Upper lobe of right lung (tissue), 1 donor: ENCODE measurements at places on chromosomes 12 and 14. TPM values are rescaled to one million over a fixed set of nuclear protein-coding genes. Genes with fewer than 3 reads are reported as not detected.

GRCh38 chr12:131192951-131193350, 239.2 kb downstream of the ADGRD1 start:
- peak; percentile 40 for DNase-seq

- no peak for DNase-seq
Observed at GRCh38 chr12:1836854-1837421, 16.6 kb downstream of the LRTM2 start.

SYNDIG1L gene
- 2.9 TPM for total RNA-seq

KRT79 gene
- total RNA-seq = 5.4 TPM

CPNE8 gene
- total RNA-seq = 32.1 TPM

ZNF410 gene
- 50.6 TPM for total RNA-seq
